Fibroblast of skin of right biceps (primary cell): ENCODE measurements at places on chromosomes 7 and 10.
A peak's percentile ranks its signal among the peaks of the same experiment; 100 is the strongest.

- DNase-seq, result no peak
These were observed 2.0 kb upstream of the NEUROG3 start for GRCh38 chr10:69575164-69575722.

DNA sequence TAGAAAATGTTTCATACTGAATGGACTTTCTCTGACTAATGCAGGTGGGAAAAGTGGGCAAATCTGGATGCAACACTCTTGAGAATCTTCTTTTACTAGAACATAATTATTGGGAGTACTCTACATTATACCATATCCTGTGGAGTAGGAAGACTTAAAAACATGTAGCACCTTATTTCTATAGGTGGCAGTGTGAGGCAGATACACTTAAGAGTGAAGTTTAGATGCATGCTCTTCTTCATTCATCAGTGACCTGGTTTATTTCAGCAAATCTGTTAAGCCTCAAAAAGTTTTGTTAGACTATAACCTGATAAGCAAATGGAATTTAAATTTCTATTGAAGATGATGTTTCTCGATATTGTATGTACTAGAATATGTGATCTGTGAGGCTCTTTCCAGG, 1087.1 kb upstream of the LRRN3 start:
- DNase-seq, result no peak

- no peak for DNase-seq
These were observed 612.2 kb downstream of the SUGCT start for GRCh38 chr7:40746841-40747556.

- DNase-seq, result no peak
These were observed 53.1 kb upstream of the ZNRF2 start for GRCh38 chr7:30231271-30231670.

- no peak for DNase-seq
These were observed 20.6 kb upstream of the HSPB1 start for GRCh38 chr7:76281706-76282343.

- peak; percentile 38 for DNase-seq
These were observed 61.9 kb upstream of the WAC start for GRCh38 chr10:28470873-28471651.

DNA sequence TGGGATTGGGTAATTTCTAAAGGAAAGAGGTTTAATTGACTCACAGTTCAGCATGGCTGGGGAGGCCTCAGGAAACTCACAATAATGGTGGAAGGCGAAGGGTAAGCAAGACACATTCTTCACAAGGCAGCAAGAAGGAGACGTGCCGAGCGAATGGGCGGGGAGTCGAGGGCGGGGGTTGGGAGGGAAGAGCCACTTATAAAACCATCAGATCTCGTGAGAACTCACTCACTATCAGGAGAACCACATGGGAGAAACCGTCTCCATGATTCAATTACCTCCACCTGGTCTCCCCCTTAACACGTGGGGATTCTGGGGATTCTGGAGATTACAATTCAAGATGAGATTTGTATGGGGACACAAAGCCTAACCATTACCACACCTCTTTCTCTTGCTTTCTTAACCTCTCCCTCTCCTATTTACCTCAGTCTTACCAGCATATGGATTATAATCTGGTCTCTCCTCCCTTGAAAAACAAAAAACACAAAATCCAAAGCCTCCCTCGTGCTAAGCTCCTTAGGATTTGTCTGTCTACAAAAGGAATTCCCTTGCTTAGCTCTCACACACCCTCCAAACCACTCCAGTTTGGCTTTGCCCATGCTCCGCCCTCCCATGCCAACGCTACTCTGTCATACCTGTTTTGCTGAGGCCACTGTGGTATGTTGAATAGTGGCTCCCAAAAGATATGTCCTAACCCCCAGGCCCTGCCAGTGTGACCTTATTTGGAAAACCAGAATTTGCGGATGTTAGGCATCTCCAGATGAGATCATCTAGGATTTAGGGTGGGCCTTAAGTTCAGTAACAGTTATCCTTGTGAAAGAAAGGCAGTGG, 19.6 kb upstream of the EFCAB10 start:
- peak; percentile 32 for DNase-seq

DNA sequence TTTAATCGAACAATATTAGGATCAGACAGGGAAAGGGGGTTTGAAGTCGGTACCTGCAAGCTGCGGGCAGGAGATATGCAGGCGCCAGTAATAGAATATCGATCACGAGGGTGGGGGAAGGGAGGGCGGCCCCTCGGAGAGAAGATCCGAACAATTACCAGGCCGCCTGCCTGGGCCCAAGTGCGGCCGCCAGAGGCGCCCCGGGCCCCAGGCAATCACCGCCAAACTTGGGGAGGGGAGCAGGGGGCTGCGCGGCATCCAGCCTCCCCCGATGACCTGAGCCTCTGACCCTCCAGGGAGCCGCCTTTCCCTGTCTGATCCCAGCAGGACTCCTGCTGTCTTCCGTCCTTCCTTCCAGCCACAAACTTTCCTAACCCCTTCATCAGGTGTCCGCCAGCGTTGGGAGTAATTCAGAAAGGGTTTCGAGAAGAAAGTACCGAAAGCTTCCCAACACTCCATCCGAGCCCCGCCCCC, 1.1 kb downstream of the NKX1-2 start:
- no peak for DNase-seq

GRCh38 chr7:19663816-19664462, 44.9 kb downstream of the POLR1F start:
- no peak for DNase-seq

GRCh38 chr10:77506517-77507200, 130.9 kb downstream of the KCNMA1 start:
- DNase-seq, result peak; percentile 59

GRCh38 chr10:96368971-96369370, 10.2 kb upstream of the OPALIN start:
- no peak for DNase-seq

GRCh38 chr10:128124813-128125403, 1.3 kb downstream of the MKI67 start:
- DNase-seq, result no peak

- no peak for DNase-seq
These were observed 28.7 kb downstream of the IKZF1 start for GRCh38 chr7:50333221-50333651.

DNA sequence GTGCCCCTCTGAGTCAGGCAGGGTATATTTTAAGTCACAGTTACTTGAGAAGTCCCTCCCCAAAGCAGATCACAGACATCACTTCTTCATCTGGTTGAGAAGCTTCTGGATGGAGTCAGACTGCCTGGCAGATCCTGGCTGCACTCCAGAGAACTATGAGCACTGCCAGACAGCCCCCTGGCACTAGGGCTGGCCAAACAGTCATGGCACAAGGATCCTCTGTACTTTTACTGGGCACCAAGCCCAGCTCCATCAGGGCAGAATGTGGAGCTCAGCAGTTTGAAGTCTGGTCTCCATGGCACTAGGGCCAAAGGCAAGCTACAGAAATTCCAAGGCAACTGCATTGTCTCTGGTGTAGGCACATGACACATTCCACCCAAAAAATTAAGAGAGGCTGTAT, 162.1 kb downstream of the NRG3 start:
- no peak for DNase-seq

- no peak for DNase-seq
These were observed 181.8 kb upstream of the LRRN3 start for GRCh38 chr7:110909117-110909516.

- DNase-seq, result peak; percentile 46
These were observed 8.5 kb upstream of the SCD start for GRCh38 chr10:100338434-100339036.

DNA sequence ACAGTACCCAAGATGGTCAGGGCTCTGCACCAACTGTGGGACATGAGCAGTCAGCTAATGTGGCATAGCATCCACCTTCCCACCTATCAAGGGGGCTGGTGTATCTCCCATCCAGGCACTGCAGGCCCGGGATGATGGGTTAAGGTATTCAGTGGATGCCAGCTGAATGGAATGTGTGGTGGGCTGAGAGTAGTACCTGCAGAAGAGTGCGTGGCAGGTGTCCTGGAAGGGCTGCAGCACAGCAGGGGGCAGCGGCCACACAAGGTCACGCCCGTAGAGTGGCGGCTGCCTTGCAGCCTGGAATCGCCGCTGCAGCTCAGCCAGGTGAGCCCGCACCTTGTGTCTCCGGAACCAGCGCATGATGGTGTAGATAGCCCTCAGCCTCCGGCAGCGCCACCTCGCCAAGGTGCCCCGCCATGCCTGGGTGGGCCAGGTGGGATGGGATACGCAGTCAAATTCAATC, 13.3 kb downstream of the MYO1G start:
- no peak for DNase-seq

GRCh38 chr7:4849390-4849789, 12.4 kb downstream of the PAPOLB start:
- peak; percentile 30 for DNase-seq

DNA sequence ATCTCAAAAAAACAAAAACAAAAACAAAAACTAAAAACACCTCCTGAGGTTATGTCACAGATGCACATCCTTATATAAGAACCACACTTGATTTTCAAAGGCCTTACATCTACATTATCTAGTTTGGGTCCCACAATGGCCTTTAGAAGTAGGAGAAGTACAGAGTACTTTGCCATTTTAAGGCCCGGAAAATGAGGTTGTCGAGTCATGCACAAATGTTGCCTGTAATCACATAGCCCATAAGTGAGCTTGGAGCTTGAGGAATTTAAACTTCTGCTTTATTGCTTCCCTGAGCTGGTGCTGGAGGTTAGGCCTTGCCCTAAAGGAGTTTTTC, 9.7 kb upstream of the MKRN1 start:
- DNase-seq, result no peak

GRCh38 chr10:34859170-34859569, 44.1 kb upstream of the PARD3 start:
- peak; percentile 50 for DNase-seq

GRCh38 chr7:37032258-37032601, 307.9 kb upstream of the AOAH start:
- DNase-seq, result no peak

DNA sequence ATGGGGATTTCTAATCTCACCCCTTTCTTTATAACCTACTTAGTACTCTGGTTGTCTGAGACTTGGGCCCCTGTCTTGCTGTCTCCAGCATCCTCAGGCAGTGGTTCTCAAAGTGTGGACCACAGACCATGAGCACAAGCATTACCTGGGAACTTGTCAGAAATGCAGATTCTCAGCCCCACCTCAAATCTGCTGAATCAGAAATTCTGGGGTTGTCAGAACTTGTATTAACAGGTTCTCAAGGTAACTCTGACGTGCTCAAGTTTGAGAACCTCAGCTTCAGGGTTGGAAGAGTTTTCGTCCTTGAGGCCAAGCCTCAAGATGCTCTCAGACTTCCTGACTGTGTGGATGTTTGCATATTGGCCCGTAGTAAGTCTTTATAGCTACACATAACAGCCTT, 97.4 kb downstream of the REEP3 start:
- DNase-seq, result no peak

GRCh38 chr7:102451371-102452054, 13.2 kb downstream of the ALKBH4 start:
- no peak for DNase-seq

- peak; percentile 34 for DNase-seq
These were observed 99.4 kb upstream of the TMEM106B start for GRCh38 chr7:12111422-12112405.

GRCh38 chr10:16271571-16271970, 165.2 kb upstream of the PTER start:
- DNase-seq, result no peak
